ENCODE measurements at places on chromosomes 2 and 18.
A peak's percentile ranks its signal among the peaks of the same experiment; 100 is the strongest.

- no peak for DNase-seq
Observed at GRCh38 chr2:169071455-169071854, 2.1 kb downstream of the DHRS9 start.

DNA sequence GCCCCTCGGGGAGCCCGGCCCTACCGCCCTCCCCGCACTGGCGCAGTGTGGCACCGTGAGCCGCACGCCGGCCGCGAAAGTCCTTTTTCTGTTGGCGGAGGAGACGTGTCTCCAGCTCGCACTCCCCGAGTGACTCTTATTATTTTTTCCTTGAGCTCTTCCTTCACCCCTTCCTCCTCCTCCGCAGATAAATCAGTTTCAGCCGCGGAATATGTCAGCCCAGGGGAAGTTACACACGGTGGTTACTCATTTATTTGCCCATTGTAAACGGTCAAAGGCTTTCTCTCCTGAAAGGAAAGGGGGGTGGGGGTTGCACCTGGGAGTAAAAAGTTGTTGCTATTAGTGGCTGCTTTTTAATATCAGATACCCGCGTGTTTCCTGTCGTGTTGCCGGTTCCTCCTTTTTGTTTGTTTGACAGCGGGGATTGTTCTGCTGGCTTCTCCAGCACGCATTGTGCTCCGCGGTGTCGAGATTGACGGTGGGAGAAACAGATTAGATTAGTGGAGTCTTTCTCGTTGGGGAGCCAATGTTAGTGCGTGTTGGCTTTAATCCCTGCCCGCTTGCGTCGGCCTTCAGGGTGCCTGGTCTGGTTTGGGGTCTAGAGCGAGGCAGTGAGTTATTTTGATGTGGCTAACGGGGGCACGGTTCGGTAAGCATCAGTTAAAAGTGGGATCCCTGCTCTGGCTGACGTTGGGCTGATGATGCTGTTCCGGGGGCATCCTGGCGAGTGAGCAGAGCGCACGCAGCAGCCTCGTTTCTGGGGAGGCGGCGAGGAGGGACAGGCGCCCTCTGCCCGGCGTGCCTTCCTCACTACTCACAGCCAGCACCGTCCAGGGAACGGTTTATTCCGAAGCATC is 1.6 kb downstream of the CRIM1 start:
- DNase-seq, result peak; percentile 78

DNA sequence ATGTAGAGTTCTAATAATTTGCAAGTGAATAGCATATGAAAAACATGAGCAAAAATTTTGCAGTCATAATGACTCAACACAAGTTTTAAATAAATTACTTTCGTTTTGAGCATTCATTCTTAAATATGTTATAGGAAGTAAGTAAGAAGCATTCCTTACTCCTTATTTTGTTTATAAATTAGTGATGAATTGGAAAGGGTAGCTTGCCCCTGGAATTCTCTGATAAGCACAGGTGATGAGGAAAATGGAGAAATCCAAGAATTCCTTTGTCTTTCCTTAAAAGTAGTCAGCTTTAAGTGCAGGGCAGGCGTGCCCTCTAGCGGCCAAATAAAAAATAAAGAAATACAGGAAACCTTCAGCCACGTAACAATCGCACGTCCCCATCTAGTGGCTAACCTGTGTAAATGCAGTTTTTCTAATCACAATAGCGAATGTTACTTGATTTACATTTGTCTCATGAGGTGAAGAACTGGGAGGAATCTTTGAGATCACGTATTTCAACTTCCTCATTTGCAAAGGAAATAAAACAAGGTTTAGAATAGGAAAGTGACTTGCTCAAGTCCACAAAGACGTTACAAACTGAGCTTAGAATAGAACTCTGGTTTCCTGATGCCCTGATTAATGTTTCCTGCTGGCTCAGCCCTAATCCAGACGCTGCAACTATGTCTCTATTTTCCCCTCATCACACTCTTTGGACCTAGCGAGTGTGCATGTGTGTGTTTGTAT is 47.2 kb upstream of the ZNG1B start:
- DNase-seq, result peak; percentile 54

DNA sequence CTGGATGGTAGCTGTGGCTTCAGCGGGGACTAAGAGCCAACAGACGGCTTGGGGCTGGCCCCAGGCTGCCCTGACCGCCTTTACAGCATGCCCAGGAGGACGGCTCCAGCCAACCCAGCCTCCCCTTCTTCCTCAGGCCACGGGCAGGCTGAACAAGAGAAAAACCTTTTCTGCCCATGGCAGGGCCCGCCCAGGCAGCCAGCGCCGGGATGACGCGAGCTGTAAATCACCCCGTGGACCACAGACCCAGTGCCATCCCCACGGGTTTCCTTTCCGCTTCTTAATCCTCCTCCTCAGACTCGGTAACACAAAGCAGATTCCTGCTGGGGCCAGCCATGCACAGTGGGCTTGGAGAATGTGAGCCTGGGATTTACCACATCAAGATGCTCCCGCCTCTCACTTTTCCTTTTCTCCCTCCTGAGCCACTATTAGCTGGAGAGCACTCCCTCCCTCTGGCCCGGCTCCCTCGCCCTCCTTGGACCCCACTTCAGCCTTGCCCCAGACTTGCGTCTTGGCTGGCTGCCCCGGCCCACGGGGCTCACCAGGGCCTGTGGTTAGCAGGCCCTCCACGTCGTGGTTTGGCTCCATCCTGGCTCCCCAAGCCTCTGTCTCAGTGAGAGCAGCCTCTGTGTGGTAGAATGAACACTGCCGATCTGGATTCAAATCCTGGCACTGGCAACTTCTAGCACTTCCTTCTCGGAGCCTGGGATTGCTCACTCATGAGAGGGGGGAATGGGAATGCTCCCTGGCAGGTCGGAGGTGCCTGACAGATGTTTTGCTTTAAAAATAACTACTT is 31.4 kb downstream of the ATOH8 start:
- DNase-seq, result peak; percentile 97

- peak; percentile 65 for DNase-seq
Observed at GRCh38 chr2:202941771-202942170, 29.7 kb downstream of the CARF start.

DNA sequence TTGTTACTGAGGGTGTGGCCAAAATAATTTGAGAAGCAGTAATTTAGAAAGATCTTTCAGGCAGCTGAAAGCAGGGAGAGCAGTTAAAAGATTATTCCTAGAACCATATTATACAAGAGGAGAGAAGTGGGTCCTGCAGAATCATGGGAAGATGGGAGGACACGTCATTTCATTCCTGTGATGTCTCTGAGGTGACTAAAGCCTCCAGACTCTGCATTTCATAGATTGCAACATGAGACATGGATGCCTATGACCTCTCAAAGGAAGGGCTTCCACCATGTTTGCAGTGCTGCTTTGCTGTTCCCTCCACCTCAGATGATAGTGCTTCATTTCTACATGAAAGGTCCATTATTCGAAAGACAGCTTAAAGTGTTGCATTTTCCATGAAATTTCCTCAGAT is 788.4 kb downstream of the TSN start:
- peak; percentile 2 for DNase-seq

DNA sequence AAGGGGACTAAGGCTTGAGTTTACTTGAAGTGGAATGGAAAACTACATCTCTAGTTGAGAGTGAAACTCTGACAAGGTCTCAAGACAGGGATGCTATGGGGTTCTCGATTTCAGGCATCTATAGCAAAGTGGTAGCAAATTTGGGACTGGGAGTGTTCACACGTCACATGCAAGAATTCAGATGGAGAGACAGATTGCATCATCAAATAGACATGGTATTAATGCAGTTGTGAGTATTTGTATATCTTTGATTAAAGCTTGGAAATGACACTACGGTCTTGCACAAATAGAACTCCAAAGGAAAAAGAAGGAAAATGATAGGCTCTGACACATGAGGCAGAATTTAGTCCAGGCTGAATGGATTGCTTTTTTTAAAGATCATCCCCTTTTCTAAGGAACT is 1061.6 kb upstream of the FANCL start:
- no peak for DNase-seq

GRCh38 chr2:23009545-23010149 is 375.3 kb upstream of the KLHL29 start:
- DNase-seq, result peak; percentile 0

DNA sequence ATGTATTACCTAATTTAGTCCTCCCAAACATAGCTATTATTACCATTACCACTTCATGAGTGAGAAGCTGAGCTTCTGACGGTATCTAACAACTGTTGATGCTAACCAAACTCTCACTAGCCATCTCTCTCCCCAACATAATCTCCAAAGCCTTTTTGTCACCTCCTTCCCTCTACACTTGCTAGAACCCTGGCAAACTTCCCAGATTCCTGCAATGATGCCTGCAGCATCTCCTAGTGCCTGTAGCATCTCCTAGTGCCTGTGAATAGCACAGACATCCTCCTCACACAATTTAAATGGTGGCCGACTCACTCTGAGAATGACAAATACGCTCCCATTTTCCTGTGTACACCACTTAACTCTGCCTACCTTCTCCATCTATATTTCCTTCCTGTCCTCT is 126.7 kb downstream of the STK39 start:
- no peak for DNase-seq
